ENCODE measurements at places on chromosomes 2 and 18.

GRCh38 chr18:13026583-13027270, 35.6 kb downstream of the CEP192 start:
- DNase-seq, result no peak

- no peak for DNase-seq
Observed at GRCh38 chr2:28054916-28055315, 164.4 kb downstream of the BABAM2 start.

DNA sequence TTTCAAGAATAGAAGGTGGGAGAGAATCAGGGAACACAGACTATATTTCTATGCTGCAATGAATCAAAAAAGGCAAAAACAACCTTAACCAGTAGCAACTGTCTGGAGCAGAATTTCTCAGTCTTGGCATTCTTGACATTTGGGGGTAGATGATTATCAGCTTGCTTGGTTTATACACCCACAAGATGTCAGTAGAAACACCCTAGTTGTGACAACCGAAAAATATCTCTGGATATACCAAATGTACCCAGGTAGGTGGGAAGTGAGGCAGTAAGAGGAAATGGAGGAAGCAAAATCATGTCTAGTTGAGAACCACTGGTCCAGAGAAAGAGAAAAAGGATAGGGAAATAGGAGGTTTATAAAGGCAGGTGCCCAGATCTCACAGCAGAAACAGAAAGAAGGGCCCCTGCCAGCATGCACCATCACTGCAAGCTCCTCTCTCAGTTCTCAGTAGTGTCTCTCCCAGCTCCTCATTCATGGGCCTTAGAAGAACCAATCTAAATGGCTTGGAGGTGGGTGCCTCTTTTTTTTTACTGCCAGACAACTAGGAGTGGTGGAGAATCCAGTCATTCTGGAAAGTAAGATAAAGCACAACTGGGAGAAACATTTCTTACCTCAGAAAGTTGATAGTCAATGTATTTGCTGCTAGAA, 50.4 kb downstream of the MBD2 start:
- no peak for DNase-seq

DNA sequence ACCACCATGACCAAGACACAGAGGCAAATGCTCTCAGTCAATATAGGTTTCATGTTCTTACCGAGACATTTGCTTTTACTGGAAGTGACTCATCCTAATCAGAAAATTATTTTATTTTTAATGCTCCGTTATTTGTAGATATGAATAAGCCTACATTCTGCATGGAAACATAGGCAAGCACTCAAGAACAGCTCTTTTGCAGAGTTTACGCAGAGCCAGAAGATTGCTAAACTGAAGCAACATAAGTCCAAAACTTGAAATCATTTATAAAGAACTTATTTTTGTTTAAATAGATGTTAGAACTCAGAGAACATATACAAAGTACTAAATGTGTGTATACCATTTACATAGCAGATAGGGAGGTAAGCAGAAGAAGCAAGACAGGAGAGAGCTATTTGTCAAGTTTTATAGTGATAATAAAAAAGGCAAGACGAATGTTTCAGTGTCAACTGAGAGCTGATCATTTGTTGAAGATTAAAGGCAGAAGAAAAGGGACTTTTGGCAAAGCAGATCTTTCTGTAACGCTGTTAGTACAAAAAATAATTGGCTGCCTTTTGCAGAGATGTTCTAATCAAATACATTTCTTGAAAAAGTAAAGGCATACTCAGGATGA, 12.4 kb upstream of the PPP1R1C start:
- DNase-seq, result no peak

DNA sequence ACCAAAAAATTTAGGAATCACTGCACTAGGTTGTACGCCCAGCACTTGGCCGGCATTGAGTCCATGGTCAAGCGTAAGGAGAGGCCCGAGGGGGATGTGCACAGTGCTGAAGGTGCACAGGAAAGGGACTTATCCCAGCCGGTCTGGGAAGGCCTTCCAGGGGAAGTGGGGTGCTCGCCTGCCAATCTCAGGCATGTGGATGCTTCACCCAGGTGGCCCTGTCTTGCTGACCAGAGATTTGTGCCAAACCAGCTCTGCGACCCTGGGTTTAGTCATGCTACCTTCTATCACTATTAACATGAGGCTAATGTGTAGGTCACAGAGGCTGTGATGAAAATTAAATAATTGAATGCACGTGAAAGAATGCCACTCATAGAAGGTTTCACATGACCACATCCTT, 1.7 kb upstream of the ITM2C start:
- DNase-seq, result no peak

DNA sequence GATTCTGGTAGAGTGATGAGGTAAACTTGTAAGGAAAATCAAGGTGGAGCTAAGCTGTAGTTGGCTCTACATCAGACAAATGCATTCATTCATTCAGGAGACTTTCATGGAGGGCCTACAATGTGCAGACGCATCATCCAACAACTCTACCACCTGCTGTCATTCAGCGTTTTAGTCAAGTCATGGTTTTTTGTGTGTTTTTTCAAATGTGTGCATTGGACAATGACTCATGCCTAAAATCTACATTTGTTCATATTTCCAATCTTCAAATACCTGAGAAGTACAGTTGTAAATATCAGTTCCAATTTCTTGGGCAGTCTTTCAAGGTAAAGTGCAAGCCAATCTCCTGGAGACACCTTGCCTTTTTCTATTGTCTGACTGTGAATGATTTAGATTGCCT, 108.0 kb upstream of the LGALSL start:
- no peak for DNase-seq

- DNase-seq, result no peak
Observed at GRCh38 chr2:179487010-179487731, 222.5 kb upstream of the SESTD1 start.

DNA sequence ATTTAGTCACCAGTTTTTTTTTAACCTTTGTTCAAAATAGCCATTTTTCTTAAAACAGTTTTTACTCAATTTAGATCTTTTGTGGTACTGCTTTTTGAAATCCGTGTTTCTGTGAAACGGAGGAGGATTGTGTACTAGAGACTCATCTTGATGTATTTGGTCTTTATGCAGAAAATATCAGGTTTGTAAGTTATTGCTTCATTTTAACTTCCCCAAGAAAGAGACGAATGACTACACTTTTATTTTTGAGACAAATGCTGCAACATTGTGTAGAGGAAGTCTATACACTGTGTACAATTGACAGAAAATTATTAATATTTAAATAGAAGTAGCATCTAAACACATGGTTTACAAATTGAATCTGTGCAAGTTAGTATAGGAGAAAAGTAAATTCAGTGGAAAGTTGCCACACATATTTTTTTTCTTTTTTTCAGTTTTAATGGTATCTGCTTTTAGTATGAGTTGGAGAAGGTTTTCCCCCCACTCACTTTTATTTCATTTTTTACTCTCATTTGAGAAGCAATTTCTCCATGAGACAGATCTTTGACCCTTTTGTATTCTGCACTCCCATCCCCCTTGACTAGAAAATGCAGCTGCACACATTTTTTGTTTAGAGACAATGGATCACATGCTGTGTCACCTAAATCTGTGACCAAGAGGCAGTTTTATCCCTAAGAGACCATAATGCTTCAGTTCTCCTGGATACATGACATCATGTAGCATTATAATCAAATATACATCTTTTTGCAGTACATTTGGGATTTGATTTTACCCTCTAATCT, 200.8 kb upstream of the STON1 start:
- no peak for DNase-seq

- no peak for DNase-seq
Observed at GRCh38 chr2:82730811-82731210, 1728.3 kb downstream of the SUCLG1 start.

DNA sequence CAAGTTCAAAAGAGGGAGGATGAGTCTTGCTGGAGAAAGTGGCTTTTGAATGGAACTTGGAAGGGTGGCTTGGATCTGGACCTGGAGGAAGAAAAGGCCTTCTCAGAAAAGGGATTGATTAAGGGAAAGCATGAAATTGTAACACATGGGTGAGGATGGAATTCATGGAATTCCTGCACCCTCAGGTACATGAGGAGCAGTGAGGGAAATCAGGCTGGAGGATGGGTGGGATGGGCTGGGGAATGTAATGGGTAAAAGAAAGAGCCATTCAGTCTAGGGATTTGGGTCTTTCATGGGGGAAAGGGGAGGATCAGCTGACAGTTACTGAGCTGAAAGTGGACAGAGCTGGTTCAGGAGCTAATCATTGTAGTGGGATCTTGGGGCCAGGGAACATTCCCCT, 51.2 kb upstream of the HAAO start:
- no peak for DNase-seq

GRCh38 chr2:237354892-237355291, 59.1 kb downstream of the COL6A3 start:
- DNase-seq, result no peak

- DNase-seq, result no peak
Observed at GRCh38 chr18:37913051-37913450, 347.5 kb upstream of the CELF4 start.

- no peak for DNase-seq
Observed at GRCh38 chr2:112627060-112628040, 18.4 kb upstream of the SLC20A1 start.
